ENCODE measurements at places on chromosomes 16 and 17. TPM values are rescaled to one million over a fixed set of nuclear protein-coding genes. Genes with fewer than 3 reads are reported as not detected.

Gene TAC4
- not detected for total RNA-seq

Gene PDIA2
- 3.5 TPM for total RNA-seq

Gene ADCY9
- total RNA-seq = 29.9 TPM

Gene KRTAP16-1
- total RNA-seq = not detected
